GM18507 (cell line): ENCODE measurements at places on chromosomes 6 and 20.

DNA sequence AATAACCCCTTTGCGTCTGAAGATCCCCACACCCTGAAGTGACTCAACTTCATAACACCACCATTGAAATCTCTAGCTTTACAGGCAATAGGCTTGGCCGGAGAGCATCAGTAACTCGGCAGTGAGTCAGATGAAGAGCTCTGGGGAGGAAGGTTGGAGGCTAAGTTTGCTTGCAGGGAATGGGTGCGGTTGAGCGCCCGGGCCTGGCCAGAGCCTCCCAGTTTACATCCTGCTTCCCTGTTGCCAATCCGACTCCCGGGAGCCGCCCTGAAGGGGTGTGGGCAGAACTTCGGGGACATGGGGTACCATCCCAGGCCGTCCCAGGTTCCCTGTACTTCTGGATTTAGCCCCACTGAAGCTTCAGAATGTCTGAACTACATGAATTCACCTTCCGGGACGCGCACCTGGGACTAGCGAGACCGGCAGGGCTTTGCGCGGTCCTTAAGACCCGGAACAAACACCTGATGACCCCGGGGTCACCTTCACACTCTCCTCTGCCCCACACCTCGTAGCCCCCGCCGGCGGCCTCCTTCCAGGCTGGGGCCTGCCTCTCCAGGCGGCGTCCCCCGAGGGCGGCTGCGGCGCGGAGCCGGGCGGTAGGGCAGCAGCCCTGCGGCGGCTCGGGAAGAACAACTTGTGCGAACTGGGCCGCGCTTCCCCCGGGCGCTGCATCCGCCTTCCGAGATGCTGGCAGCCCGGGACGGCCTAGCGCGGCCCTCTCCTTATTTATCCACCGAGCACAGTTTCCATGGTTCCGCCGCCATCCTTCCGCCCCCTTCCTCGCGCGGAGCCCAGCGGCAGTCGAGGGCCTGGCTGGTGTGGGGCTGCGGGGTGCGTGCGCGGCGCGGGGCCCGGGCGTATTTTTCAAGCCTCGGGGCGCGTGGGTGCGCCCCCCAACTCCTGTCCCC lies 56.6 kb upstream of the RREB1 start:
- DNase-seq = no peak

DNA sequence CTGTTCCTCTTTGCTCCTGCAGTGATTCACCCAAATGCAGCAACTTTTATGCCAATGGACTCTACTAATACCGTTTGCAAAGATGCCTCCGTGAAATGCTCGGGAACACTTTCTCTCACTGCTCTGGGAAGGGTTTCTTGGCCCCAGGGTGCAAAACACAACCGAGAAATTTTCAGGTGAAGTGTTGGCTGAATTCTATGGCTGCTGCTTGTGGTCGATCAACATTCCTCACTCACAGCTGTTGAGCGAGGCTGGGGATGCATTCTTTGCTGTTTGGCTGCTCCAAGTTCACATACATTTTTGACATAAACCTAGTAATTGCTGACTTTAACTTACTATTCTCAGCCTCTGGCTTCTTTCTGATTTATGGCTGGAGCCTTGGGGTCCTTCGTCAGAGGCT lies 342.0 kb upstream of the CHD6 start:
- no peak for DNase-seq

- DNase-seq = no peak
These were observed 221.8 kb upstream of the SOX4 start for GRCh38 chr6:21371676-21372171.

DNA sequence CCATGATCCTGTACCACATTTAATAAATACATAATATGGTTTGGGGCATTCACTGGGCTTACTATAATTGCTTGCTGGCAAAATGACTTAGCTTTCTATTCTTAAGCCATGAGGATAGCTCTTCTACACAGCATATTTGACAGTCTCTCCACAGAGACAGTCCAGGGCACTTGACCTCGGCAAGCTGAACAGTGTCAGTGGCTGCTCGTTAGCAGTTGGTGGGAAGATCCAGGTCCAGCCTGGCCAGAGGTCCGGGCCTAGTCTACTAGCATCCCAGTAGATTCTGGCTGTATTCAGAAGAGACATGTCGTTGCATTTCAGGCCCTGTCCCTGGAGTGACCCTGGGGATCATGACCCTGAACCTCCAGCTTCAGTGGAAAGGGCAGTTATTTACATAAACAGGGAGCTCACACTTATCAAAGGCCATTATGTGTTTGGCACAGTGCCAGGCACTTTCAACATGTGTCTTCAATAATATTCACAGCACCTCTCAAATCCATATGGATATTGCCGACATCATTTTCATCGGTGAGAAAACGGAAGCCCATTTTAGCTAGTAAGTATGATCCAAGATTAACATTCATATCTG lies 139.0 kb downstream of the IMPG1 start:
- DNase-seq = no peak

DNA sequence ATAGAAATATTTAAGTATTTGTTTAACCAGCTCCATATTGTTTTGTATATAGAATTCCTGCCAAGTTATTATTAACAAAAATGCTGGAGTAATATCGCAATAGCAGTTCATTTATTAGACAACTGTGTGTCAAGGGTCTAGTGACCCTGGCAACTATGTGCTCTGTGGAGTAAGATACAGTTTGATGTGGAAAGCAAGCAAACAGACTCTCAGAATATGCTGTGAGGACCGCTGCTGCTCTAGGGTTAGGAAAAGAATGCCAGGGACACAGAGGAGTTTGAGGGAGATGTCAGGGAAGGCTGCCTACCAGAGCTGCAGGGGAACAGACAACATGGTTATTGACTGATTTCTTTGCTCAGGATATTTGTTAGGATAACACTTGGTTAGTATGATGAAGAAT lies 71.2 kb downstream of the HIVEP1 start:
- DNase-seq = no peak

- DNase-seq = no peak
These were observed 8.9 kb upstream of the LKAAEAR1 start for GRCh38 chr20:64093013-64093503.

- DNase-seq = no peak
These were observed 157.1 kb downstream of the AKAP7 start for GRCh38 chr6:131292145-131292938.

DNA sequence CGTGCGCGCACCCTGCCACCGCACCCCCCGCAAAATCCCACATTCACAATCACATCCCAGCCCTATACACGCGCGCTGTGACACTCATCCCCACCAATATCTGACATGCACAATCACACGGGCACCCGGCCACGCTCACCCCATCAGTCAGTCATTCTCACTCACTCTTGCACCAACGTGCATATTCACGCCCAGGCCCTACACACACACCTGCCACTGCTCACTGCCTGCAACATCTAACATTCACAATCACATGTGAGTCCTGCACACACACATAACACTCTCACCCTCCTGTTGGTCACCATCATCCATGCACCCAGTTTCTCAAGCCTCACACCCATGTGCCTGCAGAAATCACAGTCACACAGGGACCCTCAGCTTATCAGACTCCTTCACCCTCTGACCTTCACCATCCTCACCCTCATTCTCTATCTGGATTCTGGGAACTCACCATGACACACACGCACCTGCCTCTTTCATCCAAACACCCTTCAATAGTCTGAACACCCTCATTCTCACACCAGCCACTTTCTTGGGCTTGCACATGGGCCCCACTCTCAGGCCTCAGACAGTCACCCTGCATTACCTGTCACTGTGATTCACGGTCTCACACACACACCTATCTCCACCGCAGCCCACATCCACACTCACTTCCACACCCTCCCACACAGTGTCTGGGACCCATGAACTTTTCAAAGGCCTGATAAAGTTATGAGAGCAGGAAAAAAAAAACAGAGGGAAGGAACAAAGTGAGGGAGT lies 748 bp upstream of the ATP9A start:
- no peak for DNase-seq

GRCh38 chr20:23086931-23087411 lies 847 bp upstream of the CD93 start:
- DNase-seq = no peak

GRCh38 chr6:159074120-159074684 lies 29.4 kb upstream of the TAGAP start:
- no peak for DNase-seq

DNA sequence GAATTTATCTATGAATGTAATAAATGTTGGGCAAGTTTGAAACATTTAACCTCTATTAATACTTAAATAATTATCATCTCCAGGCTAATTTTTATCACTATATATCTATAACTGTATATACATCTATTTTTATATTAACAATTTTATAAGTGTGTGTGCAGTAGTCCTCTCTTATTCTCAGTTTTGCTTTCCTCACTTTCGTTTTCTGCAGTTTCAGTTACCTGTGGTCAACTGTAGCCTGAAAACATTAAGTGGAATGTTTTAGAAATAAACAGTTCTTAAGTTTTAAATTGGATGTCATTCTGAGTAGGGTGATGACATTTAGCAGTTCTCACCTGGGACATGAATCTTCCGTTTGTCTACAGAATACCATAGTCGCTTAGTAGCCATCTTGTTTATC lies 379.4 kb upstream of the MAN1A1 start:
- no peak for DNase-seq

DNA sequence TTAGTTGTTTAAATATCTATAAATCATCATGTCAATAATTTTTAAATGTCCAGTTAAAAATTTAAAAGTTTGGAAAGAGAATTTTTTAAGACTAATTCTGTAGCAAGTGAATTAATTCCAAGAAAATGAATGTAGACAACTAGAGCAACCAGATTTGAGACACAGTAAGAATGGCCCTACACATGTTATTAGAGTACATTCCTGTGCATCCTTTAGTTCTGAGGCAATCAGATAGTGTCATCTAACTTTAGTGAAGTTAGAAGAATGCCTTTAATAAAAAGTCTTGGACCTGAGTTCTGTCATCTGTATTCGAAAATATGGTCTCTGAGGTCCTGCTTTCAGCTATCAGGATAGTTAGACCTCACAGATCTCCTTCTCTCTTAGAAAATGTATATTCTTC lies 63.7 kb downstream of the HIVEP2 start:
- no peak for DNase-seq

DNA sequence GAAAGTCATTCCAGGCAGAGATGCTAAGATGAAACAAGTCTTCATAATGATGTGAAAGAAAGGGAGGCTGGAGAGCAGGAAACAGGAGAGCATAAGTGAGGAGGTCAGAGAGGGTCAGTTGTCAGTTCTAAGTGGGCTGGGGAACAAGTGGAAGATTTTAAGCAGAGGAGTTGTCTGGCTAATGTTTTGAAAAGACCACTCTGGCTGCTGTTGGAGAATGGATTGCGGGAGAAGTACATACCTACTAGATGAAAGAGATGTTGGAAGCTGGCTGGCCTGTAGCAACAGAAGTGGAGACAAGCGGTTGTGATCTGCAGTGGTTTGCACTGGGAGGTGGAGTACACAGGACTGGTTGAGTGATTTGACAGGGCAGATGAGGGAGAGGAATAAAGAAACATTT lies 10.1 kb downstream of the SLC35F1 start:
- DNase-seq = no peak

GRCh38 chr6:20447157-20447556 lies 45.5 kb downstream of the E2F3 start:
- DNase-seq = no peak

- no peak for DNase-seq
These were observed 407 bp upstream of the KIF6 start for GRCh38 chr6:39725632-39725997.

- DNase-seq = no peak
These were observed 110.1 kb upstream of the PTPN1 start for GRCh38 chr20:50399917-50400704.

DNA sequence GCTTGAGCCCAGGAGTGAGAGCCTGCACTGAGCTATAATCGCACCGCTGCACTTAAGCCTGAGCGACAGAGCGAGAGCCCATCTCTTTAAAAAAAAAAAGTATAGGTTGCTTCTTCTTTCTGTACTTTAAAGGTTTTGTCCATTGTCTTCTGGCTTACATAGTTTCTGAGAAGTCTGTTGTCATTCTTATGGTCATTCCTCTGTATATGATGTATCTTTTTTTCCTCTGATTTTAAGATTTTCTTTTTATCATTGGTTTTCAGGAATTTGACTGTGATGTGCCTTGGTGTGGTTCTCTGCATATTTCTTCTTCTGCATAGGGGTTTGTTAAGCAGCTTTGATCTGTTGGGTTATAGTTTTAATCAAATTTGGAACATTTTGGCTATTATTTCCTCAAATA lies 29.1 kb downstream of the QRSL1 start:
- DNase-seq = no peak

DNA sequence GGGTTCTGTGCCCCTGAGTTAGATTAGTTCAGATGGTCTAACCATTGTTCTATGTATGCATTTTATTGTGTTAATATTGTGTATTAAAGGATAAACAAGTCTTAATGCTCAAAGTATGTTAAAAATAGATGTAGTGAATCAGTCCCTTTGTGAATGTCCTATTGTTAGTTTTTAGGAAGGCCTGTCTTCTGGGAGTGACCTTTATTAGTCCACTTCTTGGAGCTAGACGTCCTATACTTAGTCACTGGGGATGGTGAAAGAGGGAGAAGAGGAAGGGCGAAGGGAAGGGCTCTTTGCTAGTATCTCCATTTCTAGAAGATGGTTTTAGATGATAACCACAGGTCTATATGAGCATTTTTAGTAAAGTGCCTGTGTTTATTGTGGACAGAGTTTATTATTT lies 12.3 kb upstream of the HMGN4 start:
- no peak for DNase-seq

GRCh38 chr6:144477396-144477795 lies 192.3 kb downstream of the UTRN start:
- no peak for DNase-seq

GRCh38 chr20:43459022-43459942 lies 1.6 kb downstream of the SRSF6 start:
- DNase-seq = no peak

DNA sequence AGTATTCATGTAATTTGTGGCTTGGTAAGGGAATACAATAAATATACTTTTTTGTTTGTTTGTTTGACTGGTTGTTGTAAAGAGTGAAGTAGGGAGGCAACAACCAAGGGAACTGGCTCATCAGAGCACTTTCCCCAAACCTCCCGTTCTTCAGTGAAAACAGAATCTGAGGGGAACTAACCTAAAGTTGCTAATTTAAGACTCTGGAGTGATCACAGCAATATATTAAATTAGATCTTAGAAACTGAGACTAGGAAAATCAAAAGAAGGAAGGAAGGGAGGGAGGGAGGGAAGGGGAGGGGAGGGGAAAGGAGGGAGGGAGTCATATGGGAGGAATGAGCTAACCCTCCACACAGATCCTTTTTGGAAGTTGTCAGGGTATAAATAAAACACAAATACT lies 144.9 kb downstream of the SYNDIG1 start:
- no peak for DNase-seq

- DNase-seq = no peak
These were observed 39.0 kb upstream of the SUPT3H start for GRCh38 chr6:45416700-45417099.

DNA sequence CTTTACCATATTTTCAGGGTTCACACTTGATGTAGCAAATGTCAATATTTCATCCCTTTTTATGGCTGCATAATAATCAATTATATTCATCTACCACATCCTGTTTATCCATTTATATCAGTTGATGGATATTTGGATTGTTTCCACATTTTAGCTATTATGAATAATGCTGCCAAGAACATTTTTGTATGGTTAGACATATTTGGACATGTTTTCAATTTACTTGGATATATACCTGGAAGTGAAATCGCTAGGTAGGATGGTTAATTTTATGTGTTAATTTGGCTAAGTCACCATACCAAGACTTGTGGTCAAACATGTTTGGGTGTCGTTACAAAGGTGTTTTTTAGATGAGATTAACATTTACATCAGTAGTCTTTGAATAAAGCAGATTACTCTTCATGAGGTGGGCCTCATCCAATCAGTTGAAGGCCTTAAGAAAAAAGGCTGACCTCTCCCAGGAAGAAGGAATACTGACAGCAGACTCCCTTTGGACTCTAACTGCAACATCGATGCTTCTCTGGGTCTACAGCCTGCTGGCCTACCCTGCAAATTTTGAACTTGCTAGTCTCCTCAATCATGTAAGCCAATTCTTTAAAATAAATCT lies 196.5 kb downstream of the BACH2 start:
- no peak for DNase-seq
